Testis (tissue), 5 donors: ENCODE measurements at places on chromosomes 3 and 15.

- DNase-seq, result no peak
These were observed 311.2 kb upstream of the NAALADL2 start for GRCh38 chr3:174547801-174548435.

DNA sequence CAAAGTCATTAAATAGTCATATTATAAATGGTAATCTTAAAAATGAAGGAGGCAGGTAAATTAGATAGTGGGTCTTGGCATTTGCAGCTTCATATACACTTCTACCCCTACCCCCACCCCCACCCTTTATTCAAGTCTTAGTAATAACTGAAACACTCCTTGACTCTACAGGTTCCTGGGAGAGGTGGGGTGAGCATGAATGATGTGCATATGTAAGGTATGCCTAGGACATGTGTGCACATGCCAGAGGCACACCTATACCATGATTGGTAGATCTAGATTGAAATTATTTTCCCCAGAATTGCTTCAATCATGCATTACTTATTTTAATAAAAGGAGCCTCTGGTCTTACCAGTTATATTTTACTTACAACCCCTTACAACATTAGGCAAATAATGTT, 40.1 kb upstream of the PDCD6IP start:
- no peak for DNase-seq

DNA sequence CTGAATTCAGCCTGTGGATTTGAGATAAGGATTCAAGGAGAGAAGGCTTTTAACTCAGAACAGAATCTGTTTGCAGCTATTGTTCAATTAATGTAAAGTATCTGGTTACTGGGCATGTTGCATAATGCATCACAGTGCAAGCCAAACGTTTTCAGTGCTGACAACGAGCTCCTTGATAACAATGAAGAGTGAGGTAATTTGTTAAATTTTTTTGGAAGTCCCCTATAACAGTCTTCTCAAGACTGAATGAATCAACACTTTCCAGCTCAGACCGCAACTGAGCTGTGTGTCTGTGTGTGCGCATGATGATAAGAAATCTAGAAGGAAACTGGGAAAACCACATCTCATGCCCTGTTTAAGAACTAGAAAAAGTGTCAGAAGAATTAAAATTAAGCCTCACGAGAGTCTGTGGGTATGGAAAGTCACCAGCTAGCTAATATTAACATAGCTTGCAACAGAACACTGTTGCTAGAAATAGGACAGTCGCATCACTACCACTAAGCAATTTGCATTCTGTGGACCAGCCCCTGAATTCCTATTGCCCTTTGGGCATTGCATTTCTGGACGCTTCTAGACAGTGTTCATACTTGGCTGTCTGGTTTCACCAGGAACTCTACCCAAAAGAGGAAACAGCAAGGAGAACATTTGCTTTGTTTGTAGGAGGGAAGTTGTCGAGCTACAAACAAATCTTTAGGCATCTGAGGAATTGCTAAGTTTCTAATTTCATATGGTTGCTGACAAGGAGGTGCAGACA, 43.7 kb upstream of the ATP2C1 start:
- DNase-seq, result peak; percentile 34

DNA sequence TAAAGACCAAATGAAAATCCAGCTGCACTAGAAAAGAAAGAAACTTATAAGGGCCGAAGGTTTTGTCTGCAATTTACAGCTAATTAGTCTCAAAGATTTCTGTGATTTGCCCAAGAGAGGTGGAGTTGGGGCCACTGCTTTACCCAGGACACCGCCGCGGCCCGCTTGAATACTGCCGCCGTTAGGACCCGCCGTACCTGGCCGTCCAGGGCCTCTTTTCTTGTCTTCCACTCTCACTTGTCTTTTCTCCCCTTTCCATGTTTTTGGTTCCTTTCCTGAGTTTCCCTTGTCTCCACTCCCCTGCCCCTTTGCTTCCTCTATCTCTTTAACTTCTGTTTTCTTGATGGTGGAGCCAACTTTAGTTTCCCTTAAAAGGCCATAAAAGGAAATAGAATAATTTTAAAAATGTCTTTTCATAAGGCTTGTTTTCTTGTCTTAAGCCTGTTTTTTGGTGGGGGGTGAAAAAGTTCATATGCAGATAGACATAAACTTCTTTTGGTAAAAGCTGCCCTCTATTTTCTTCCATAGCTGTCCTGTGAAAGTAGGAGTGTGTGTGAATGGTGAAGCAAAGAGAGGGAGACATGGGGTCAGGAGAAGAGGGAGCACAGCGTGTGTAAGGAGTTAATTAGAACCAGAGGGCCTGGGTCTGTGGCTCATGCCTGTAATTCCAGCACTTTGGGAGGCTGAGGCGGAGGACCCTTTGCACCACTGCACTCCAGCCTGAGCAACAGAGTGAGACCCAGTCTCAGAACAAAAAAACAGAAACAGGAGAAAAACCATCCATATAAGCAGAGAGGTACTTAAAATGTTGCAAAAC, 16.0 kb upstream of the CCNL1 start:
- DNase-seq, result peak; percentile 76

GRCh38 chr15:42083605-42083908, 10.8 kb downstream of the PLA2G4D start:
- DNase-seq, result peak; percentile 8

GRCh38 chr15:101396484-101397261, 92.8 kb downstream of the PCSK6 start:
- DNase-seq, result no peak

GRCh38 chr3:79011821-79012529, 755.8 kb downstream of the ROBO1 start:
- no peak for DNase-seq

- DNase-seq, result no peak
These were observed 627.1 kb downstream of the NAALADL2 start for GRCh38 chr3:175486255-175486654.

GRCh38 chr3:132180337-132180791, 136.8 kb upstream of the ACP3 start:
- no peak for DNase-seq

DNA sequence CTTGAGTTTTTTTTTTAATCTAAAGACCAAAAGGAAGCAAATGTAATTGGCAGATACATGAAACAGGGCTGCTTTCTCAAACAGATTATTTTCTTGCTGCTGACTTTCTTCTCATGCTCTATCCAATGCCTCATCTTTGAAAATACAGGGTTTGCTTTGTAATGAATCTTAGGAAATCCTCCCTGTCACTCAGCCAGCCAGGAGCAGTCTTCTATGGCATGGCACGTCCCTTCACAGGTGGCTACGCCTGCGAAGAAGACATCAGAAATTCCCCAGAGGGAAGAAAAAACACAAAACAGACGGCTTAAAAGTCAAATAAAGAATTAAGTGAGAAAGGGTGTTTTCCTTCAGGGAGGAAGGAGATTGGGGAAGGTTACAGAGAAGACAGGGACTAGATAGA, 242.5 kb downstream of the IGSF11 start:
- DNase-seq, result no peak

DNA sequence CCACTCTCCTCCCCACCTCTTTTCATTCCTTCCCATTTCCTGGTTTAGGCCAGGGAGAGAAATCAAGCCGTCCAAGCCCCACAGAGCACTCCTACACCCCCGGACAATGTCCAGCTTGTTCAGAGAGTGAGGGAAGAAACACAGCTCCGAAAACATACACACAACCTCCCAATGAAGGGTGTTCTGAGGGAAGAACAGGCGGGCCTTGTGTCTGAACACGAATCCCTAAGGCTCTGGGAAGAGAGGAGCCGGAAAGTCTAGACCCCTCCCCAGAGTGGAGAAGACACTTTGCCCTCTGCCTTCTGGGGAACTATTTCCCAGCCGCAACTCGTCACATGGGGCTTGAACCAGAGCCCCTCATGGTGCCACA, 30.5 kb downstream of the ACAN start:
- DNase-seq, result no peak

DNA sequence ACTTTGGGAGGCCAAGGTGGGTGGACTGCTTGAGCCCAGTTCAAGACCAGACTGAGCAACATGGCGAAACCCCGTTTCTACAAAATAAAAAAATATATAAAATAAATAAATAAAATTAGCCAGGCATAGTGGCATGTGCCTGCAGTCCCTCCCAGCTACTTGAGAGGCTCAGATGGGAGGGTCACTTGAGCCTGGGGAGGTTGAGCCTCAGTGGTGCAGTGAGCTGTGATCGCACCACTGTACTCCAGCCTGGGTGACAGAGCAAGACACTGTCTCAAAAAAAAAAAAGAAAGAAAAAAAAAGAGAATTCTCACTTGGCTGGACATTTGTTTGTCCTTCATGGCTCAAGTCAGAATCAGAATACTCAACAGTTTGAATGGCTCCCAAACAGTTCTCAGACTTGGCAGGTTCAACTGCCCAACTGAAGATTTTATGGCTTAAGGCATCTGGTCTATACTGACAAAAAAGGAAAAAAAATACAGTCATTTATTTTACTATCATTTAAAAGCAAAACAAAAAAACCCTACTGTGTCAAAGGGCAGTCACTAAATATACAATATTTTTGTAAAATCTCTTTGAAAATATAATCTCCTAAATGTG, 106.6 kb downstream of the FBXL22 start:
- no peak for DNase-seq

DNA sequence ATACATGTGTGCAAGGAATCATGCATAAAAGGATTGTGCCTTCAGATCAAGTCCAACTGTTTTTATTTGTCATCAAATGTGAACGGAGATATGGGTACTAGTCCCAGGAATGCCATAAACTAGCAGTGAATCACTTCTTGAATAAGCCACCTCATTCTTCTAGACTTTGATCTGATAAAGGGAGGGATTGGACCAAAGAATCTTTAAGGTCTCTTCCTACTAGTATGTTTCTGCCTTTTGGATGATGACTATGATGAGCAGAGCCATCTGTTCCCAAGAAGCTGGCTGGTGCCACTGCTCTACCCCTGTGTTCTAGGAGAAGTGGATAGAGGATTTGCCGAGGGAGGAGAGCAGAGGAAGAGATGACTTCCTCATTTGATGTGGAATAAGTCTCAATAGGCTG, 28.8 kb upstream of the UACA start:
- no peak for DNase-seq

DNA sequence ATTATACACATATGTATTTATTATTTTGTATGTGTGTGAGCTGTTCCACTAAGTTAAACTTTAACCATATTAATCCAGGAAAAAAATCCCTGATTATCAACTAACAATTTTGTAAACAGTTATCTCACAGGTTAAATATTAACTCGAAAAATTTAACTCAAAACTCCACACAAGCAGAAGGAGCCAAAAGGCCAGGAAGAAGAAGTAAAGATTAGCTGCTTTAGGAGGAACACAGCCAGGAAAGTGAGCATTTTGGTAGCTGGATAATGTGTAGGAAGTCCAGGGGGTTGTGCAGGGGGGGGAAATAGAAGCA, 425.0 kb downstream of the TIGIT start:
- DNase-seq, result no peak

GRCh38 chr15:33737687-33738601, 230.4 kb upstream of the CHRM5 start:
- DNase-seq, result peak; percentile 46

- DNase-seq, result no peak
These were observed 7.3 kb upstream of the ZBTB38 start for GRCh38 chr3:141360888-141361598.

DNA sequence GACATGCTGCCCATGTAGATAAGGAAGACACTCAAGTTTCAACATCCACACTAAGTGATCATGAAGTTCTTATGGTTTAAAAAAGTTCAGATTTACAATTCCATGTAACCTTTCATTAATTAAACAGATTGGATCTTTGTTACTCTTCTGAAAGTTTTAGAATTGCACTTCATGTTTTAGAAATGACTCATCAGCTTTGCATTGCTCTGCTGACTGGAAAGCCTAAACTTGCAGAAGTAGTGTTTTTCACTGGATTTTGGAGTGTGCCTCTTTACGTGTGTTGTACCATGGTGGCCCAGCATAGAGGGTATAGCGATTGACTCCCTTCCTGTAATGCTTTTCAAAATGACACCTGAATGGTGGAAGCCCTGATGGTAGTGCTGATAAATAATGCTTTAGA, 157.9 kb downstream of the BBX start:
- no peak for DNase-seq

DNA sequence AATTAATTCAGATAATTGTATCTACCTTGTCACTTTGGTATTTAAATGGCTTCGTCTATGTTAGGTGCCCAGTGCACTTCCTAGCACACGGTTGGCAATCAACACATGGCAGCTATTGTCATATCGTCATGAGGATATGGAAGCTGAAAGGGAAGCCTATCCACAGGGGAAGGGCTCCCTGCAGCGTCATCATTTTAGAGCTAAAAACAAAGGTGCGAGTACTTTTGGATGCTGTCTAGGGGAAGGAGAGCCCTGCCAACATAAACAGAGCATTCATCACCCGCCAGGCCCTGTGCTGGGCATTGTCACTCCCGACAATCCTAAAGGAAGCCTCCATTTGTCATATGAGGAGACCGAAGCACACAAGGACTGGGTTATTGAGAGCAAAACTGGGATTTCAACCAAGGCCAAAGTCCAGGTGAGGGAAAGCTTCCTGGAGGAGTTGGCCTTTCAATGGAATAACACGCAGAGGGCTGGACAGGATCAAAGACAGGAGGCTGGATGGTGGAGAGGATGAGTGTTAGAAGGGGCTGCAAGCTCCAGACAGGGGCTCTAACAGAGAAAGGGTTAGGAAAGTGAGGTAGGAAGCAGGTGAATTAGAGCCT, 8.0 kb upstream of the PARL start:
- DNase-seq, result no peak

GRCh38 chr3:49359623-49360022, 1.5 kb upstream of the GPX1 start:
- no peak for DNase-seq

DNA sequence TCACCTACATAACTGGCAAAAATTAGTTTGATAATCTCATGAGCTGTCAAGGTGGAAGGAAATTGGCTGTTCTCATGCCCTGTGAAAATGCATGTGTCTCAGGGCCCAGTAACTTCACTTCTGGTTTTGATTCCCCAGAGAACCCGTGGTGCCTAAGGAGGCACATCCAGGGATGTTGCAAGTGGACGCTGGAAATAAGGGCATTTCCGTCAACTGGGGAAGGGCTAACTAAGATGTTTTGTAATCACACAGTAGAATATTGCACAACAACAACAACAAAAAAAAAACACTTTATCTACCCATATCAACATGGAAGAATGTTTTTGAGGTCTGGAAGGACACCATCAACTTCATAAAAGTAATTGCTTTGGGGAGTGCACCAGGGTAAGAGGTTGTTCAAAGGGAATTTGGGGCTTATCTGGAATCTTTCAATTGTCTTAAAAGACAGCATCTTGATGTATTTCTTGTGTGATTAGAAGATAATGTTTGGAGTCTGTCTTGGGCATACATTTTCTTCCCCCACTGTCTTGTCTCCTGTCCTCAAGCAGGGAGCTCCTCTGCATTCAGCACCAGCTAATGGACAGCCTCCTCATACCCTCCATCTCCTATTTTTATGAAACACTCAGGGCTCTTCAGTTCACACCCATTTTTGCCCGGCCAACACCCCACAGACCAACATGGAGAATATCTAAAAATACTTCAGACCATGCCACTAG, 37.2 kb upstream of the PRR20G start:
- DNase-seq, result no peak

- DNase-seq, result no peak
These were observed 109.3 kb downstream of the ZIC1 start for GRCh38 chr3:147518465-147518864.

GRCh38 chr15:88775776-88776175, 27.5 kb upstream of the ACAN start:
- DNase-seq, result no peak
